ENCODE measurements at places on chromosomes 1 and 21.

- DNase-seq = no peak
Observed at GRCh38 chr1:181169281-181169865, 80.9 kb downstream of the IER5 start.

DNA sequence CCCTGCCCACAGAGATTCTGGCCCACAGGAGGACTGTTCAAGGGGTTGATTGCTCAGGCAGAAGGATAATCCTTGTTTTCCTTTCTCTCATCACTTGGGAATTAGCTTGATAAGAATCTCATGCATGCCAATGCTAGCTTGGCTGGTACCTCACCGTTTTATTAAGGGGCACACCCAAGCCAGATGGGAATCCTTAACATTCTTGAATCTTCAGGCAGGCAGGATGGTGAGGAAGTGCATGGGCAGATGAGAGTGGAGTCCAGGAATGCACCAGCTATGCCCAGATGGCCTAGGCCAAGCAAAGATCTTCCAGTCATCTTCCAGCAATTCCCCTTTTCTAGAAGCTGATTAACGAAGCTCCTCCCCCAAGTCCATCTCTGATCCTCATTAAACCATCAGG, 4.1 kb upstream of the LCE7A start:
- DNase-seq = no peak

- DNase-seq = no peak
Observed at GRCh38 chr21:27582246-27582947, 615.5 kb upstream of the ADAMTS5 start.

- DNase-seq = no peak
Observed at GRCh38 chr1:2593251-2593878, 6.8 kb downstream of the PRXL2B start.

DNA sequence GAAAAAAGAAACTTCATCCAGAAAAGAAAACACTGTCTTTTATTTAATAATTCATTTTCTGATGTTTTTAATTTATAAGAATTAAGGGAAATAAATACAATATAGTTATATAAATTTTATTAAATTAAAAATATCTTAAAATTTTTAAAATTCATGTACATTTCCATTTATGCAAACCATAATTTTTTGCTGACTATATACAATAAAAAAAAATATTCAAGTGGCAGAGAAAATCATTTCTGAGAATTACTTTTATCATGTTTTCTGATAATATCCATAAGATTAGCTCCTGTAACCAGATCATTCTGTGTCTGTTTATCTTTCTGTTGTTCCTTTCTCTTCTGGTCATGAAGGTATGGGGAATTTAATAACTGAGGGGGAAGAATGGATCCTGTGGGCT, 23.5 kb upstream of the KIF14 start:
- DNase-seq = no peak

DNA sequence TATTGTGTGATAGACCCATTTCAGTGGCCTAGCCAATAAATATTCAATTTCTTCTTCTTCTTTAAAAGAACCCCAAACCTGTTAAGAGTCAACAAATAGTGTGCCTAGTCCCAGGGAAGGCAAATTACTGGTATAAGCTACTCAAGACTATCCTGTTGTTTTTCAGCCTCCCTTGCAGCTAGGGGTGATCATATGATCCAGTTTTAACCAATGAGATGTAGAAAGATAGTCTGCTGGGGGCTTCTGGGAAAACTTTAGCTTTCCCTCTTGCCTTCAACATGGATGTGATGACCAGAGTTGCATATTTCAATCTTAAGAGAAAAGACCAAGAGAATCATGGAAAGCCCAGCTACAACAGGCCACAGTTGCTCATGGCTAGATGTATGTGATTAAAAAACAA, 4.7 kb upstream of the NUP210L start:
- no peak for DNase-seq

DNA sequence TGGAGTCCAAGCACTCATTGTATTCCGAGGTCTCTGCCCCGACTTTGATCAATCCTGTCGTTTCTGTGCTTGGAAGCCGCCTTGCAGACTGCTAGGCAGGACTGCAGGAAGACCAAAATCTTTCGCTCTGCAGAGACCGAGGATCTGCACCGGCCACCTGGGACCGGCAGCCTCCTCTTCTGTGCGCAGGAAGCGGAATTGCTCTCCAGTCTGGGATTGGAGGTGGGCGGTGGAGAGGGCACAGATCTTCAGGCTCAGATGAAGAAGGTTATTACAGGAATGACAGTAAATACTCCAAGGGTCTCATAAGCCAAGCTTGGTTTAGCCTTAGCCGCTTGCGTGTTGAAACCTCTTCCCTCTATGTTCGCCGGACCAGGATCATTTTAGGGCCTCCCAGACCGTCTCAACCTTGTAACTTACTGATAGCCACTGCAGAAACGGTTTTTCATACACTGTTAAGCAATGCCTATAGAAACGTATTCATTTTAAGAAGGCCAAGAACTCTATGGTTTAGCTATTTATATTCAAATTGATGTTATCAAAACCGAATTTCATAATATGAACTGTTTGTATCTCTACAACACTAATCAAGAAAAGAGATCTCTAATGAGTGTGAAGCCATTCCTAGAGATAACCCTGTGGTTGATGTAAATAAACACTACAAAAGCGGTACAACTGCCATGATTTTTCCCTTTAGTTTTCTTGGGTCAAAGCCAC, 1.1 kb downstream of the MIA3 start:
- DNase-seq = peak; percentile 56

DNA sequence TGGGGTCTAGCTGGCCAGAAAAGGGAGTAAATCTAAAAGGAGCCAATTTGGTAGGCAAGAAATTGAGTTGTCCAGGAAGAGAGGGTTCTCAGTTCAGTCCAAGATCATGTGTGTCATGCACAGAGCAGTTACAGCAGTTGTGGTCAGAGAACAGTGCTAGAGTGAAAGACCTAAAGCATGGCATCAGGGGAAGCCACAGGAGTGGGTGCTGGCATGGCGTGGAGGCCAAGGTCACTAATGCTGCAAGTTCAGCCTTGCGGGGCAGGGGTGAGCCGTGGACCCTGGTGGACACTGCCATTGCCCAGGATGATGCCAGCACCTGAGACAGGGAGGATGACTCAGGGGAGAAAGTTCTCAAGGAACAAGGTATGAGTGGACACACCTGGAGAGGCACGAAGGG, 16.6 kb upstream of the TMEM125 start:
- DNase-seq = no peak

- DNase-seq = no peak
Observed at GRCh38 chr1:11447903-11448302, 31.1 kb upstream of the DISP3 start.

DNA sequence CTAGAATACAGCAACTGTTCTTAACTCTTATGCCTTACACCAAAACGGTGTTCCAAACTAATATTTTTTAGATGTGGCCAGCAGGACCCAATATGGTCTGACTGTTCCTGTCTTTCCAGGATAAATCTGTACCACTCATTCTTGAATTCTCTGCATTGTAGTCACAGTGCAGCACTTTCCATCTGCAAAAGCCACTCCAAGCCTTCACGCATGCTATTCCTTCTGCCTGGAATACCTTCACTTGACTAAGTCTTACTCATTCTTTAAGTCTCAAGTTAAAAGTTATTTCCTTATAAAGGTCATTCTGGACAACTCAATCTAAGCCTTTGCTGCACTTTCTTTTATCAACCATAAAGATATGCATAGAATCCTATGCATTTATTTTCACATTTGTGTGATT, 1194.5 kb downstream of the PLA2G4A start:
- DNase-seq = no peak

DNA sequence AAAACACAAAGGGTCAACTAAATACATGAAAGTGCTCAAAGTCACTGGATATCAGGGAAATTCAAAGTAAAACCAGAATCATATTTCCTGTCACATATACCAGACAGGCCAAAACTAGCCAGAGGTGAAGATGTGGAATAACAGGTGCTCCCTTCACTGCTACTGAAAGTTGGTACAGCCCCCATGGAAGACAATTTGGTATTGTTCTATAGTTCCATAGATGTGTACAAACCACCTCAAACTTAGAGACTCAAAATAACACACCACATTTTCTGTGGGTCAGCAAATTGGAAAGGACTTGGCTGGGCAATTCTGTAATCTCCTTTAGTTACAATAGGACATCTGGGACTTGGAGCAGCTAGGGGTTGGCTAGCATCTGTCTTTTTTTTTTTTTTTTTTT, 24.5 kb upstream of the SOAT1 start:
- no peak for DNase-seq

DNA sequence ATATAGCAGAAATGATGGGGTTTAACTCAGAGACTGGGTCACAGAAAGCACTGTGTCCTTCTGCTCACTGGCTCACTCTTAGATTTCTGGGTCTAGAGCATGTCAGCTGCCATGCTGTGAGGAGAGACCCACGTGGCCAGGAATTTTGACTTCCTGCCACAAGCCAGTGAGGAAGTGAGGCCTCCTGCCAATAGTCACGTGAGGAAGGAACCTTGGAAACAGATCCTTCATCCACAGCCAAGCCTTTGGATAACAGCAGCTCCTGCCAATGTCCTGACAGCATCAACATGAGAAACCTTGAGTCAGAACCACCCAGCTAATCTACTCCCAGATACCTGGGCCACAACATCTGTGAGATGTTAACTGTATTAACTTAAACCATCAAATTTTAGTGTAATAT, 114.5 kb upstream of the PLPPR5 start:
- no peak for DNase-seq

GRCh38 chr21:31900121-31900895, 27.5 kb downstream of the HUNK start:
- peak; percentile 5 for DNase-seq

DNA sequence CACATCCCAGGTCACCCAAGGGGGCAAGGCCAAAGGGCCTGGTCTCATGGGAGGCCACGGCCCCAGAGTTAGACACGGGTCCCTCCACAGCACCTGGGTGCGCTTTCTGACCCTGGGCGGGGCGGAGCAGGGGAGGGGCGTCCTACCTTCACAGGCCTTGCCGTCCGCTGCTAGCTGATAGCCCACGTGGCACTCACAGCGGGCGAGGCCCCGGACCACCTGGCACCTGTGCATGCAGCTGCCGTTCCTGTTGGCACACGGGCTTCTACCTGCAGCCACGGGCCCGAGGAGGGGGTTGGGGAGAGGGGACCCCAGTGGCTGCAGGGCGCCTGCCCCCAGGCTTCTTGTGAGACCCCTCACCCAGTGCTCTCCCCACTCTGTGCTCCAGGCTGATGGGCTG, 59.9 kb downstream of the ARHGEF16 start:
- no peak for DNase-seq

GRCh38 chr1:238377280-238377919, 486.7 kb upstream of the ZP4 start:
- no peak for DNase-seq

- no peak for DNase-seq
Observed at GRCh38 chr1:222896630-222897526, 82.0 kb downstream of the DISP1 start.

GRCh38 chr21:33300701-33301631, 23.8 kb upstream of the IFNAR1 start:
- DNase-seq = peak; percentile 18

DNA sequence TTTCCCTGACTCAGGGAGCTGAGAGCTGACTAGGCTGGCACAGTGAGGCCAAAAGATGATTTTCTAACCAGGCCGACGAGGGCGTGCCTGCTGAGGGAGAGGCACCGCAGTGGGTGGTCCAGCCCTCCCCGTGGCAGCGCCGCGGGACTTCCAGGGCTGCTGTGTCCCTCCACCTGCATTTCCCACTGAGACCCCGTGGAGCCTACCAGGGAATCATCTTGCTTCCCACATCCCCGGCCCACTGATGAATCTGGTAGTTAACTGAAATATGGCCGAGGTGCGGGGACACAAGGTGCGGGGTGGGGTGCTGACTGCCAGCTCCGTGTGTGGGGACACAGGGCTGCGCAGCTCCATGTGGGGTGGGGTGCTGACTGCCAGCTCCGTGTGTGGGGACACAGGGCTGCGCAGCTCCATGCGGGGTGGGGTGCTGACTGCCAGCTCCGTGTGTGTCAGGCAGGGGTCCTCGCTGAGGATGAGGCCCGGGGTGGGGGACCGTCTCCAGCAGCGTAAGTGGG, 10.4 kb downstream of the WRAP73 start:
- DNase-seq = no peak

- peak; percentile 63 for DNase-seq
Observed at GRCh38 chr1:188715566-188715965, 1762.1 kb downstream of the BRINP3 start.

DNA sequence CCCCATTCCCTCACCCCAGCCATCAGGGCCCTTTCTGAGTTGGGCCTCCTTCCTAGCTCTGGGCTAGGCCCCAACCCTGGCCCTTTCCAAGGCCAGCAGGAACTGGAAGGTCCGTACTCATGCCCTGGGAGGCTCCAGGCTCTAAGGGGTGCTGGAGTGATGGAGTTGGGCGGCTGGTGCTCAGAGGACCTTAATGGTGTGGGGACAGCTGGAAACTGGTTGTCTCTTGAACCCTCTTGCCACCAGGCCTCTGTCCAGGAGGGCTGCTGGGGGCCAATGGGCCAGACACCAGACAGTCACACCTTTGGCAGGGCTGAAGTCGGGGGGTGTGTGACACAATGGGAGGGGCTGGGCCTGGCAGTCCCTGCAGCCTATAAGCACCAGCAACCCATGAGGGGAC, 9.2 kb upstream of the PADI1 start:
- no peak for DNase-seq

DNA sequence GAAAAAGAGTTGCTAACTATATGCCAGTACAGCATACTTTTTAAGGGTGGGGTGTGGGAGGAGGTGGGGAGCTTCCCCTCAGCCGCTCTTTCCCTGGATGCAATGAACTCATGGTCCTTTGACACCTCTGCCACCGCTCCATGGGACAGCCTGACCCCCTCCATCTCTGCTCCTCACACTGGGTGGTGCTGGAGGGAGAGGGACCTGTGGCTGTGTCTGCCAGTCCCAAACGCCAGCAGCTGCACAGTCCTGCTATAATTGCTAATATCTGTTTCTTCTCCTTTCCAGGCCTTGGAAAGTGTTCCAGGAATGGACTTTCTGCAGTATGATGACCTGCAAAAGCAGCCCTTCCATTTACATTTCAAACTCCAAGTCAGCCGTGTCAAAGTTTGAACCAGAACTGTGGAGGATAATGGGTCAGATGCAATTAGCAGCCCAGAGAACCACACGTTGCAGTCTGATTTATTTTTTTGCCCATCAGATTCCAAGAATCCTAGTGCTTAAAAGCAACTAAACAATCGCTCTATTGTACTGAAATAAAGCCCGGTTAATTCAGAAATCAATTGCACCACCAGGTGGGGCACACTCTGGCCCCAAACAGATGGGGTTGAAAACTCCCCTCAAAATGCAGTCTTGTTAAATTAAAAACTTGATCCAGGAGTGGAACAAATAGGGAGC, 160.7 kb upstream of the LMO4 start:
- no peak for DNase-seq

DNA sequence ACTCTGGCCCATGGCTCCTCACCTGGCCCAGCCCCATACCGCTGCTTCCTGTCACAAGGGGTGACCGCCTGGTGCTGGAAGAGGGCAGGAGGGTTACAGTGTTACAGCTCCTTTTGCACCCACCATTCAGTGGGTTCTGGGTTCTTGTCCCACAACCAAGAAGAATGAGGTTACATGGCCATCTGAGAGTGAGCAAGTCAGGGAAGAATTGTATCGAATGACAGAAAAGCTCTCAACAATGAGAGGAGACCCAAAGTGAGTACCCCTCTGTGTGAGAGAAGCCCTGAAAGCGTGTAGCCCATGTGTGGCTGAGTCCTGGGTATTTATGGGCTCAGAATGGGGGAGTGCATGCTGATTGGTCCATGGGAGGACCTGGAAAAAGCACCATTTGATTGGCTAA, 888.5 kb downstream of the ADGRL2 start:
- DNase-seq = peak; percentile 22
